ENCODE measurements at places on chromosomes 2 and 18. TPM values are rescaled to one million over a fixed set of nuclear protein-coding genes. Genes with fewer than 3 reads are reported as not detected.

DNA sequence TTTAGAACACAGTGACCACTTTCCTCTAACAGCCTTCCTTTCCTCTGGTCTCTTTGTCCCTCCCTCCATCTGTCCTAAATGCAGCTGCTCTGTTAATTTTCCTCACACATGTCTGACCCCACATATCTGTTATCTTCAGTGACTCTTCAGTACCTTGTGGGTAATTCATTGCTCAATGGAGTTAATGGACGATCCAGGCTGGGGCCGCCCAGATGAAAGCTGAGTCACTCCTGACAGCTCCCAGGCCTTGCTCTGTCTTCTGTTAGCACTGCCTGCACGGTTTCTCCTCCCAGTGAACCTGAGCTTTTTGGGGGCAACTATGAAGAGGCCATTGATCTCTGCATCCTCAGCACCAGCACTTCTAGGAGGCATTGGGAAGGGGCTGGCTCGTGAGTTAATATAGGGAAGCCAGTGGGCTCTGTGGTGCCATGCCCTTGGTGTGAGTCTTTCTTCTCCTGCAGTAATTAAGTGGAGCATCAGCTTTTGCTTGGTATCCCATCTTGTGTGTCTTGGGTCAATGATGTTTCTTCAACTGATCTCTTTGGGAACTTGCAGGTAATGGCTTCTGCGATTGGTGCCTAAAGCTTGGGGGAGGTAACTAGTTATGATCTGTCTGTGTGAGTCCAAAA lies 67.3 kb downstream of the SNORC start:
- H3K36me3 ChIP-seq, result no peaks in the 10 kb centered on the region
- no peak overlapping the region for H3K4me3 ChIP-seq
- no peak for DNase-seq

SCYGR4 gene
- total RNA-seq, result not detected

DNA sequence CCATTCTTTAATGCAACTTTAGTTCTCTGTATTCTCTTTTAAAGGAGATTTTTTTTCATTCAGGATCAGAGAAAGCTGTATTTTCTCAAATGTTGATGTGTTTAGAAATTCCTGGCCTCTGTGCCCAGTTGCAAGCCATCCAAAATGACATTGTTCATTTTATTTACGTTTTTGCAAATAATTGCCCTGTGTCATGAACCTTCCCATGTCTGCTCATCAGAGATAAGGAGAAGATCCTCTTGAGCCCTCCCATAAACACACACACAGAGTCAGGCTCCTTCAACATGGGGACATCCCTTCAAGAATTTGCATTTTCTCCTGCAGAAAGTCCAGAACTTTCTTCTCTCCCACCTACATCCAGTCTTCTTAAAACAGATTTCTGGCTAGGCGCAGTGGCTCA lies 258.8 kb downstream of the GBX2 start:
- peaks cover 25% of the 10 kb centered on the region for H3K36me3 ChIP-seq
- no peak overlapping the region for H3K4me3 ChIP-seq
- no peak overlapping the region for H3K27ac ChIP-seq

TMEM200C gene
- total RNA-seq, result 2.1 TPM

RGPD3 gene
- not detected for total RNA-seq

DNA sequence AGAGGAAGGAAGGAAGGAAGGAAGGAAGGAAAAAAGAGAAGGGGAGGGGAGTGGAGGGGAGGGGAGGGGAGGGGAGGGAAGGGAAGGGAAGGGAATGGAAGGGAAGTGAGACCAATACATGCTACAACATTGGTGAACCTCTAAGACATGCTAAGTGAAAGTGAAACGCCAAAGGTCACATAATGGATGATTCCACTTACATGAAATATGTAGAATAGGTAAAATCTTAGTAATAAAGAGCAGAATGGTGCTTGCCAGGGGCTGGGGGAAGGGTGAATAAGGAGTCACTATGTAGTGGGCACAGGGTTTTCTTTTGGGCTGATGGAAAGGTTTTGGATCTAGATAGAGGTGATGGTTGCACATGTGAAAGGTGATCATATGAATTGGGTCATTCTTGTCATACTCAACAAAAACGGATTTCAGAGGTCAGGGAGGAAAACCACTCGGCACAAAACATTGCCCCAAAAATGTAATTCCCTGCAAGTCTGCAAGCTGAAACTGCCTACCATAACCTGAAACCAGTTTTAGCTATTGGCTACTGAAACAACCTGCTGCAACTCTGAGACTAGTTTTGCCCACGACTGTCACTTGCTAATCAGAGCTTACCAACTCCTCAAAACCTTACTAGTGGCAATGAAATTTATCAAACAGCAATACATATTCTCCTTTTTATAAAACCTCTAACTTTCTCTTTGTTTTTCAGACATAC lies 59.2 kb downstream of the CCDC141 start:
- H3K27ac ChIP-seq, result no peak overlapping the region
- no peaks in the 10 kb centered on the region for H3K36me3 ChIP-seq
- no peaks in the 10 kb centered on the region for H3K4me1 ChIP-seq
- DNase-seq, result no peak
- H3K27me3 ChIP-seq, result peaks cover 5% of the 10 kb centered on the region

HK2 gene
- total RNA-seq, result 13.8 TPM

GRCh38 chr2:28445448-28446258 lies 50.2 kb upstream of the PLB1 start:
- H3K4me3 ChIP-seq, result no peak overlapping the region
- no peak for DNase-seq
- H3K27me3 ChIP-seq, result no peaks in the 10 kb centered on the region

CDH19 gene
- not detected for total RNA-seq

SP9 gene
- not detected for total RNA-seq

- DNase-seq, result no peak
- H3K4me3 ChIP-seq, result no peak overlapping the region
- no peaks in the 10 kb centered on the region for H3K36me3 ChIP-seq
Observed at GRCh38 chr2:64641599-64641998, 12.1 kb downstream of the SERTAD2 start.

ZAP70 gene
- total RNA-seq, result 0.44 TPM

CFC1 gene
- not detected for total RNA-seq

- no peak for DNase-seq
- no peaks in the 10 kb centered on the region for H3K27me3 ChIP-seq
- no peaks in the 10 kb centered on the region for H3K36me3 ChIP-seq
- no peak overlapping the region for H3K27ac ChIP-seq
- no peak overlapping the region for H3K4me3 ChIP-seq
Observed at GRCh38 chr2:202339071-202339870, 36.9 kb upstream of the BMPR2 start.

DNA sequence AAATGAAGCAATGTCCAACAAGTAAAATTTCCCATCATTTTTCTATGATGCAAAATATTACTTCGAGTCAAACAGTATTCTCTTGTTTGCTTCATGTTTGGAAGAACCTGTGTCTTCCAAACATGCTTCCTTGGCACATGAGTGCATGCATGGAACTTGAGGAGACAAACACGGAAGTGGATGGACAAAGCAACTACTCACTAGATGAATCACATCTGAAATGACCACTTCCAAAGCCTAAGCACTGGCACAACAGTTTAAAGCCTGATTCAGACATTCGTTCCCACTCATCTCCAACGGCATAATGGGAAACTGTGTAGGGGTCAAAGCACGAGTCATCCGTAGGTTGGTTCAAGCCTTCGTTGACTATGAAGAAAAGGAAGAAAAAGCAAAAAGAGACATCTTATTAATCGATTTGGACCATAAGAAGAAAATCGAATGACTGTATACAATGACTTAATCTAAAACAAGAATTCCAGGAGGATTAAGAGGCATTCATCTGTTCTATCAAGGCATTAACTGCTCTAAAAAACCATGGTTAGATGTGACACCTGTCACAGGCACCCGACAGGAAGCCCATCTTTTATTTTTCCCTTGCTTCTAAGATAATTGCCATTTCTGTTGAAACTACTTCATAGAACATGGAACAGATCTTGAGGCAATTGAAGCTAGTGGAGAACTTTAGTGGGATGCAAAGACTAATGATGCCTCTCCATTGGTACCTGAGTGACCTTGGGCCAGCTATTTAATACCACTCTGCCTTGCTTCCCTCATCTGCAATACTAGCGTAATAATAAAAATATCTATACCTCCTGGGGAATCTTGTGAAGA lies 56.0 kb downstream of the ATIC start:
- no peaks in the 10 kb centered on the region for H3K27me3 ChIP-seq
- H3K4me3 ChIP-seq, result no peak overlapping the region
- H3K4me1 ChIP-seq, result peaks cover 59% of the 10 kb centered on the region
- H3K36me3 ChIP-seq, result peaks cover 88% of the 10 kb centered on the region
- DNase-seq, result no peak
- H3K27ac ChIP-seq, result peak overlapping the region; percentile 76

IL36B gene
- not detected for total RNA-seq

MPP4 gene
- 0.83 TPM for total RNA-seq

GRCh38 chr18:77544792-77545191 lies 295.1 kb downstream of the GALR1 start:
- H3K27ac ChIP-seq, result no peak overlapping the region
- H3K27me3 ChIP-seq, result no peaks in the 10 kb centered on the region
- no peaks in the 10 kb centered on the region for H3K4me1 ChIP-seq
- no peaks in the 10 kb centered on the region for H3K36me3 ChIP-seq

DNA sequence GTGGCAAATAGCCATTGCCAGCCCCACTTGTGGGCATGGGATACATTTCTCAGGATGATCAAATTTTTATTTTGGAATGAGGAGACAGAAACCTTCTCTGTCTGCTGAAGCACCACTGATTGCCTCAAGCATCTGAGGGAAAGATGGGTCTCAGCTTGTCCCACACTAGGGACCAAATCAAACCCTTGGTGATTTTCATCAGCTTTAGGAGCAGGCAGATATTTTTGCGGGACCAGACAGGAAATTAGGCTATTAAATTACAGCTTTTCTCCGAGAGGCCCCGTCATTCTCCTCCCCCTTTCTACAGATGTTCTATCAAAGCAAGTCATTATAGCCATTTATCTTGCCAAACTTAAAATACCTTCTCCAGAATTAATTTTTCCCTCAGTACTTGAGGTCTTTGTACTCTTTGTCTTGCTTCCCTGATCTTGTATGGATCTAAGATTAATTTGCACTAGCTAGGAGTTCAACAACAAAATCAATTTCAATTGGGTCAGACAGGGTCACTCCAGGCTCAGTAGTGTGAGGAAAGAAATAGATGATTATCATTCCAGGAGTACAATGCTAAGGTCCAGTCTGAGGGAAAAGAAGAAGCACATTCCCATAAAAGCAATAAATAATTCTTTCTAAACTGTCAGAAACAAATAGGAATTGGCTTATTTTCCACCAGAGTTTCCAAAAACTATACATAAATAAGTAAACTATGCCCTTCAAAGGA lies 818.1 kb upstream of the SOX11 start:
- DNase-seq, result no peak
- H3K27ac ChIP-seq, result no peak overlapping the region
- no peak overlapping the region for H3K4me3 ChIP-seq
- H3K36me3 ChIP-seq, result no peaks in the 10 kb centered on the region
- no peaks in the 10 kb centered on the region for H3K4me1 ChIP-seq
- H3K27me3 ChIP-seq, result no peaks in the 10 kb centered on the region

GRCh38 chr2:59726228-59727120 lies 827.0 kb downstream of the BCL11A start:
- H3K36me3 ChIP-seq, result no peaks in the 10 kb centered on the region
- no peaks in the 10 kb centered on the region for H3K4me1 ChIP-seq
- no peaks in the 10 kb centered on the region for H3K27me3 ChIP-seq
- no peak overlapping the region for H3K27ac ChIP-seq
- DNase-seq, result no peak
- H3K4me3 ChIP-seq, result no peak overlapping the region

- DNase-seq, result no peak
- no peaks in the 10 kb centered on the region for H3K36me3 ChIP-seq
- H3K27me3 ChIP-seq, result peaks cover 17% of the 10 kb centered on the region
- peaks cover 5% of the 10 kb centered on the region for H3K4me1 ChIP-seq
- H3K27ac ChIP-seq, result no peak within 1 kb of the TSS
Observed at GRCh38 chr2:233760043-233760442, at the start of gene UGT1A1. Gene UGT1A1, plus strand, starts transcription at chr2:233760270. Its CDS starts 18 bp downstream, at chr2:233760288.

DNA sequence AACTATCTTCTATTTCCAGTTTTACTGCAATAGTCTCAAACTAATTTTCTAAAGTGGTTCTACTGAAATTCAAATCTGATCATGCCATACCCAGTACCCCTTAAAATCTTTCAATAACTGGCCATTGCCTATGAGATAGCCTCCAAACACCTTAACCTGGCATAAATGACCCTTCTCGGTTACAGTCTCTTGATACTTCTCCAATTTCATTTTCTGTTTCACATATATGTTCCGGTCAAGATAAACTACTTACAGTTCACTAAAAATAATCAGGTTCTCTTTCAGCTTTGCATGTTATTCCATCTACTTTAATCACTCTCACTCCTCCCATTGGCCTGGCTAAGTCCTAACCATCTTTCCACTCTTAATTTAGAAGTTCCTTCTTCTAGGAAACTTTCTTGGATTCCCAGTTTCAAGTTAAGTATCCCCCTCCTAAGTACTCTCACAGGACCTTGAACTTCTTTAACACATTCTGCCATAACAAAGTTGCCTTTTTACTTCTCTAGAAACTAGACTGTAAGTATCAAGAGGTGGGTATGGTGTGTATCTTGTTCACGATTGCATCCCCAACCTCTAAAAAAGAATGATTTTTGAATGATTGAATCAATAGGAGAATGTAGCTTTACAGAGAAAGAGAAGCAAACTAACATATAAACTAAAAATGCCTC lies 110.2 kb upstream of the RBBP8 start:
- no peaks in the 10 kb centered on the region for H3K36me3 ChIP-seq
- no peak overlapping the region for H3K4me3 ChIP-seq
- H3K27me3 ChIP-seq, result peaks cover 10% of the 10 kb centered on the region
- no peak overlapping the region for H3K27ac ChIP-seq
- H3K4me1 ChIP-seq, result no peaks in the 10 kb centered on the region

- H3K4me1 ChIP-seq, result no peaks in the 10 kb centered on the region
- no peak overlapping the region for H3K27ac ChIP-seq
- no peak overlapping the region for H3K4me3 ChIP-seq
- no peak for DNase-seq
- peaks cover 67% of the 10 kb centered on the region for H3K27me3 ChIP-seq
Observed at GRCh38 chr2:219302412-219302968, 6.7 kb downstream of the PTPRN start.

DNA sequence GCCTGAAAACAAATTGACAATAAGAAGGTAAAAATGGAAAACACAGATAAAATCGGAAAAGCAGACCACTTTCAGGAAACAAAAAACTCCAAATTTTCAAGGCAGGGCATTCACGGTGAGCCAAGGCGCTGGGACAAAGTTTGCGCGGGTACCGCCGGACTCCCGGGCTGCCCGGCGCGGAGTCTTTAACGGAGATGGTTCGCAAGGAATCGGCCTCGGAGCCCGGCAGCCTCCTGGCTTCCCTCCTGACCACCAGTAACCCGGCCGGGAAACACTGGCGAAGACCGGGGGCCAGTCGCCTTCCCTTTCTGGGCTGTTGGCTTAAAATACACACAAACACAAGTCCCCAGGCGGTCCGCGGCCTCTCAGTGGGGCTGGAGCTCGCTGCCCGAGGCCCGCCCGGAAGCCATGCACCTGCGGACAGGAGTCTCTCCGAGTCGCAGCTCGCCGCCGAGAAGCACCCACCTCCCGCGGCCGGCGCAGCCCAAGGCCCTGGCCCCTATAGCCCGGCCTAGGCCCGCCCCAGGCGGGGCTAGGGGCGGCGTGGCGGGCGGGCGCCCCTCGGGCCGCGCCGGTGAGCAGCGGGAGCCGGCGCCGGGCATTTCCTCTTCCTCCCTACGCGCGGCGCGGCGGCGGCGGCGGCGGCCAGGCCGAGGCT lies 622 bp upstream of the KCMF1 start:
- H3K4me3 ChIP-seq, result peak overlapping the region; percentile 91
- peak; percentile 89 for DNase-seq
- H3K27me3 ChIP-seq, result no peaks in the 10 kb centered on the region
- H3K27ac ChIP-seq, result peak overlapping the region; percentile 96
- peaks cover 46% of the 10 kb centered on the region for H3K4me1 ChIP-seq

Data from osteocyte (in vitro differentiated cells).